ENCODE measurements at places on chromosomes 7 and 10.

DNA sequence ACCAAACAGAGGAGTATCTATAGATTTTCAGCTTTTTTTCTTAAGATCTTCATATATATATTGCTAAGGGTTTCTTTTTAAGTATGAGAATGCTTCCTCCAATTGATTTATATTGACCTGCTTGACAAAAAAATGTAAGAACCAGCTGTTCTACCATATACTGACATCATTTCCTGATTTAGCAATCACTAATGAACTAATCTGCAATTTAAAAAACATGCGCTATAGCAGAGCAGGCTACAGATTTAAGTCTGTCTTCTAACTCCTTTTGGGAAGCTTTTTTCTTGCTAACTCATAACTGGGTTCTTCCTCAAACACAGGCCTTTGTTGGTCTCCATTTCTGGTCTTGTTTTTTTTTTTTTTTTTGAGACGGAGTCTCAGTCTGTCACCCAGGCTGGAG, 33.2 kb downstream of the ABCC2 start:
- H3K4me3 ChIP-seq, result no peak overlapping the region
- H3K27me3 ChIP-seq, result no peaks in the 10 kb centered on the region
- no peak overlapping the region for H3K27ac ChIP-seq
- H3K36me3 ChIP-seq, result no peaks in the 10 kb centered on the region
- H3K4me1 ChIP-seq, result no peaks in the 10 kb centered on the region

GRCh38 chr7:44587843-44588711, 6.0 kb upstream of the TMED4 start:
- H3K36me3 ChIP-seq, result no peaks in the 10 kb centered on the region
- H3K4me1 ChIP-seq, result no peaks in the 10 kb centered on the region
- H3K27me3 ChIP-seq, result no peaks in the 10 kb centered on the region

DNA sequence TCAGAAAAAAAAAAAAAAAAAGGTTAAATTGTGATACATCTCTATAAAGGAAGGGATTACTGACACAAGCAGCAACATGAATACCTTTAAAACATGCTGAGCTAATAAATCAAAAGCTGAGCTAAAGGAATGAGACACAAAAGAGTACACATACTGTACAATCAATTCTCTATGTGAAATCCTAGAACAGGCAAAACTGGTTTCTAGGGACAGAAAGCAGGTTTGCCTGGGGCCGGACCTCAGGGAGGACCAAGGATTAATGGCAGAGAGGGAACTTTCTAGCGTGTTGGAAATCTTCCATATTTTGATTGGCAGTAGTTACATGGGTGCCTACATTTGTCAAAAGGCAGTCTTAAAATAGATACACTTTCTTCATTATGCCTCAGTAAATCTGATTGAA, 52.5 kb downstream of the KLRG2 start:
- DNase-seq, result no peak
- no peaks in the 10 kb centered on the region for H3K27me3 ChIP-seq

- peak; percentile 58 for DNase-seq
- H3K36me3 ChIP-seq, result no peaks in the 10 kb centered on the region
- no peaks in the 10 kb centered on the region for H3K4me1 ChIP-seq
- no peak overlapping the region for H3K27ac ChIP-seq
- H3K27me3 ChIP-seq, result no peaks in the 10 kb centered on the region
Measured at GRCh38 chr7:144408121-144408520, 4.6 kb upstream of the NOBOX start.

- no peaks in the 10 kb centered on the region for H3K36me3 ChIP-seq
- H3K27me3 ChIP-seq, result no peaks in the 10 kb centered on the region
Measured at GRCh38 chr7:157822688-157823031, 485.9 kb downstream of the DNAJB6 start.

DNA sequence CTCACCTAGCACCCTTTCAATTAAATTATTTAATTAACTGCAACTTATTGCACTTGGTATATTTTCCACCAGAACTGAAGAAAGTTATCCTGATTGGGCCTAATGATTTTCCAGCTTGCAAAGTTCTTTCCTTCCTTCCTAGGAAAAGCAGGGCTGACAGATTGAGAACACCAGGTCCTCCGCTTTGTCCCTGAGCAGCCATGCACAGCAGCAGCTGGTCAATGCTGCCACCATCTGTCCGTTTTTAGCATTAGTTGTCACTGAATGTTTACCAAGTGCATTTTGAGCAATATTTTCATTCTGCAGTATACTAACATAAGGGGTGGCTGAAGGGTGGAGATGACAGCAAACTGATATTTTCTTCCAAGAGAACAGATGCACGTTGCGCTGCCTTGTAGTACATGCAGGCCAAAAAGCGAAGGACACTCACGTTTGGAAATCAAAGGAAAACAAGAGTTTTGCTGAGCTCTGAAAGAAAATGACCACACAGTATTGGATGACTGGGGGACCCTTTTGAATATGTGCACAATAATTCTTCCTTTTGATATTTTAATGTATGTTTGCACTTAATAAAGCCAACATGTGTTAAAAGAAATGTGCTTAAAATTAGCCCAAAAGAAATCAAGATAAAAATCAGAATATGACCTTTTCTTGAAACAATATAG, 248.8 kb upstream of the PTN start:
- peak overlapping the region; percentile 11 for H3K27ac ChIP-seq
- H3K36me3 ChIP-seq, result no peaks in the 10 kb centered on the region
- no peak overlapping the region for H3K4me3 ChIP-seq
- peaks cover 4% of the 10 kb centered on the region for H3K4me1 ChIP-seq

DNA sequence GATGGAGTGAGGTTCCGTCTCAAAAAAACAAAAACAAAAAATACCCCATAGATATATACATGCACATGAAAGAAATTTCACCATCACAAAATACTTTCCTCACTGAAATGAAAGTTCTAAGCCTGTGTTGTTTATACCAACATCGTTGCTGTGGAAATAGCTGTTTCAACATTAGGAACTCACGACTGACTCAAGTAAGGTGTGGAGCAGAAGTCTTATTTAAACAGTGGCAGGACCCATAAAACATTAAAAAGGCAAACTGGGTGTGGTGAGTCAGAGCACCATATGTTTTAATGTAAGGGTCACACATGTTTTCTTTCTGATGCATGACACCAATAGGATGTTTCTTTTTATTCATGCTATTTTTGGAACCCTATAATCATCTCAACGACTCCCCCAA, 48.3 kb downstream of the BAIAP2L1 start:
- H3K36me3 ChIP-seq, result no peaks in the 10 kb centered on the region
- H3K4me1 ChIP-seq, result peaks cover 9% of the 10 kb centered on the region
- no peaks in the 10 kb centered on the region for H3K27me3 ChIP-seq
- H3K27ac ChIP-seq, result peak overlapping the region; percentile 61

- H3K4me1 ChIP-seq, result peaks cover 7% of the 10 kb centered on the region
- H3K4me3 ChIP-seq, result no peak overlapping the region
- H3K27ac ChIP-seq, result no peak overlapping the region
- no peak for DNase-seq
- H3K27me3 ChIP-seq, result no peaks in the 10 kb centered on the region
Measured at GRCh38 chr10:74058071-74058470, 60.2 kb downstream of the VCL start.

- no peaks in the 10 kb centered on the region for H3K4me1 ChIP-seq
- no peaks in the 10 kb centered on the region for H3K27me3 ChIP-seq
- no peak for DNase-seq
- H3K27ac ChIP-seq, result no peak overlapping the region
Measured at GRCh38 chr7:67620216-67620933, 623.7 kb downstream of the TYW1 start.

- no peak overlapping the region for H3K4me3 ChIP-seq
- no peak overlapping the region for H3K27ac ChIP-seq
- no peaks in the 10 kb centered on the region for H3K4me1 ChIP-seq
- H3K36me3 ChIP-seq, result no peaks in the 10 kb centered on the region
- H3K27me3 ChIP-seq, result peaks cover 4% of the 10 kb centered on the region
Measured at GRCh38 chr10:46296641-46297141, 9.9 kb downstream of the ANTXRL start.

DNA sequence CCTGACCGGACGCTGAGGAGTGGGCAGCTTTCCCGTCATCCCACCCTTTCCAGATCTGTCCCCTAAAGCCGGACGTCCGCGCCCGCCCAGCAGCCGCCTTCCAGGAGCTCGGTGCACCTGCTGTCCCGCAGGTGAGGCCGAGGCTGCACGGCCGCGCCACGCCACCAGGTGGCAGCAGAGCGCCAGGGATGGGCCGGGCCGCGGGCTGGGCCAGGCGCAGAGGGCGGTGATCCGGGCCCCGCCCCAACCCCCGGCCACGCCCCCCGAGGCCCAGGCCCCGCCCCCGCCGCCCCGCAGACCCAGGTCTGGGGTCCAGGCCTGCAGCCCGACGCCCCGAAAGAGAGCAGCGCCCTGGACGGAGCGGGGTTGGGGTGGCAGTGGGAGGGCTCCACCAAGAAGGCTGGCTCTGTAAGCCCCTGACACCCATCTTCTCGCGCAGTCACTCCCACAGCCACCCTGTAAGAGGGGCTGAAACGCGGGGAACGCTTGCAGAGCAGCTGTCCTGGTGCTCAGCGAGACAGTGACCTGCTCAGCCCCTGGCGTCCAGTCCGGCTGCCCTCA, 32.2 kb downstream of the FOXL3 start:
- H3K27ac ChIP-seq, result no peak overlapping the region
- H3K4me1 ChIP-seq, result no peaks in the 10 kb centered on the region
- peak; percentile 14 for DNase-seq
- H3K36me3 ChIP-seq, result no peaks in the 10 kb centered on the region
- H3K4me3 ChIP-seq, result no peak overlapping the region

DNA sequence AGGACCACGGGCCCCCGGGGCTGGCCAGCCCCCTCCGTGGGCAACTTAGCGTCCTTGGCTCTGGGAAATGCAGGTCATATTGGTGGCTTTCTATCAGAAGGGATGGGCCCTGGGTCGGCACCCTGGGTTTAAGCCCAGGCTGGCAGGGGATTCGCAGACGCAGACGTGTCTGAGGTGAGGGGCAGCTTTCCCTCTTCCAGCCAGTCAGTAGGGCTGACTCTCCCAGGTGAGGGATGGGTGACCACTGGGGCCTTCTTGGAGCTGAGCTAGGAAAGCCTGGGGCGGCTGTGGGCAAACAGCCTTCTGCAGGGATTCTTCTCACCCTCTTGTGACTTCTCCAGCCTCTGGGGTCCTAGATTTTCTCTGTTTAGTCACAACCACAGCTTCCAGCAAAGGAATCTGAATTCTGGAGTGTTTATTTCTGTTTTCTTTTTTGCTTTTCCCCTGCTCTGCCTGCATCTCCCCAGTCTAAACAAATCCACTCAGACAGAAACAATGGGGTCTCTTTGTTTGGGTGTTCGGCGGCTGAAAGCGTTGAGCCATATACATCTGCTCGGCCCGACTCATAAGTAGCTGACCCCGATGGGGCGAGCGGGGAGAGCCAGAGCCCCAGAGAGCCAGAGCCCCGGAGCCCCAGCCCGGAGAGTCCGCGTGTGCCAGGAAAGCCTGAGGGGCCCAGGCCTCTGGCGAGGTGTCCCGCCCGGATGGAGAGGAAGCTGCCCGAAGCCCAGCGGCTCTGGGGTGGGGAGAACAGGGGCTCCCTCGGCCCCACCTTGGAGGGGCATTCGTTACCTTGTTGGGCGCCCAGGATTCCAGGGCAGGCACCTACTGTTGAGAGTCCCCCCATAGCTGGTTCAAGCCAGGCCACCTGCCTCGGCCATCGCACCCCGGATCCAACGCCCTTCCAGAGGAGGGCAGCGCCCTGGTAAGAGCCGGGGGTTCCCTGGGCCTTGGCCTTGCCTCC, 2.0 kb downstream of the MNX1 start:
- H3K4me1 ChIP-seq, result no peaks in the 10 kb centered on the region
- DNase-seq, result no peak
- H3K36me3 ChIP-seq, result no peaks in the 10 kb centered on the region
- peaks cover 74% of the 10 kb centered on the region for H3K27me3 ChIP-seq
- no peak overlapping the region for H3K4me3 ChIP-seq

Data from fibroblast of lung (primary cell).